ENCODE measurements at places on chromosomes 2 and 18.

DNA sequence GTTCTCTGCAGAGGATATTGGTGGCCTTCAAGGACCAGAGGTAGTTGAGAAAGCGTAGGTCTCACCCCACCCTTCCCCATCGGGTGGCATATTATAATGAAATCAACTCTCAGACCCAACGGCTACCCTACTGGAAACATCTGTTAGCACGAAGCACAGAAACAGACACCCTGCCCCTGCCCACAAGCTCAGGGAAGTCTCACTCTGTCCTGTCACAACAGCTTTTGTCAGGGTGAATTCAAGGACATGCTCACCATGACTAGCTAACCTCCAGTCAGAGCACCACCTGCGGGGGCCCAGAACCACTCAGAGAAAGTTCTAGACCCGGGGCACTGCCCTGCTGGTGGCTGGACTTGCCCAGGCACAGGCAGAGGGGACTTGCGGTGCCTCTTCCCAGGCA is 3.5 kb upstream of the B3GNT7 start:
- DNase-seq, result no peak

DNA sequence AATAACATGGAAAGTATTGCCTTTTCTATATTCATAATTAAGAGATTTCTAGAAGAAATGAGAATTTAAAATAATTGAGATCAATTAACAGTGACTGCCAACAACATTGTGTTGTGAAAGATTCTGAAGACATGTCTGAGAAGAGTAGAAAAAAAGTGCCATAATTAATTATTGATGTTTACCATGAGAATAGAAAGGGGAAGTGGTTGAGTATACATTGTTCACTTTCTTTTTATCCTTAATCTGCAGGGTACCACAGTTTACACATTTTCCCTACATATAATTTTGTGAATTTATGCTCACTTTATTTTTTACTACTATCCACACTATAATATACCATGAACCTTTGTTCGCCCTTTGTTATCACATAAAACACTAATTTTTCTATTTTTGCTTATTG is 47.1 kb upstream of the UBE2E3 start:
- DNase-seq, result no peak

DNA sequence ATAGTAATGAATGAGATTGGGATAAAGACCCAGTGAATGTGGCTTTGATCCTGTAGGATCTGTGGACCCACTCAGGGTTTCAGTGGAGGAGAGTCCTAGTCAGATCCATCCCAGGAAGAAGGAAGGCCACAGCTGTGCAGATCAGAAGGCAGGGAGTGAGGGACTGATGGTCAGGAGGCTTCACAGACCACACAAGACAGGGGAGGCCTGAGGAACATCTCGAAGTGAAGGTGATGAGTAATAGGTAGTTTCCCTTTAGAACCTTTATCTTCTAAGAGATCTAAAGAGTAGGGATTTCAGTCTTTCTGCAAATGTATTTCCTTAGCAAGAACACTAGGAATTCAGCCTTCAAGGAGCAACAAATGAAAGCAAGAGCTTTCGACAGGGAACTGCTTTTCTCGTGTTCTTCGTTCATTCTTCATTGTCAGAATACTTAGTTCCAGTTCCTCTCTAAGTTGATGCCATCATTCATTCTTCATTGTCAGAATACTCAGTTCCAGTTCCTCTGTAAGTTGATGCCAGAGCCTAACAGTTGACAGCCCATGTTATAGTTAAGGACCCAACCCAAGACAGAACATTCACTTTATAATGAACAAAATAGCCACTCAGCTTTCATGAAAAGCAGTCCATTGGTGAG is 150.2 kb upstream of the EPAS1 start:
- DNase-seq, result no peak

GRCh38 chr2:75577280-75577679 is 16.5 kb upstream of the EVA1A start:
- no peak for DNase-seq

DNA sequence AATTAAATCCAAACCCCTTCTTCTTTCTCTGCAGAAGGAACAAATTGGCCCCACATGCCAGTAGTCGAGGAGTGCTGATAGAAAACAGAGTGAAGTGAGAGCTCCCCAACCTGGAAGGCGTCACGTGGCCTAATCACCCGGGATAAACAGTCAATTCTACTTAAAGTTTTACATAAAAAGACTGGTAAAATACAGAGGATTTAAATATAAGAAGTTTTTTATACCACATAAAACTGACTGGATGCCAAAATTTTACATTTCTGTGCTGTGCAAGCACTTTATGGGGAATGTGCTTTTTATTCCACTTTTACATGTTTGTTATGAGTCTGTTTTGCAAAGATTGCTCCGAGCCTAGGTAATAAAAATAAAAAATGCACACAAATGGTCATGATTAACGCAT is 1586.8 kb upstream of the ACVR2A start:
- no peak for DNase-seq

DNA sequence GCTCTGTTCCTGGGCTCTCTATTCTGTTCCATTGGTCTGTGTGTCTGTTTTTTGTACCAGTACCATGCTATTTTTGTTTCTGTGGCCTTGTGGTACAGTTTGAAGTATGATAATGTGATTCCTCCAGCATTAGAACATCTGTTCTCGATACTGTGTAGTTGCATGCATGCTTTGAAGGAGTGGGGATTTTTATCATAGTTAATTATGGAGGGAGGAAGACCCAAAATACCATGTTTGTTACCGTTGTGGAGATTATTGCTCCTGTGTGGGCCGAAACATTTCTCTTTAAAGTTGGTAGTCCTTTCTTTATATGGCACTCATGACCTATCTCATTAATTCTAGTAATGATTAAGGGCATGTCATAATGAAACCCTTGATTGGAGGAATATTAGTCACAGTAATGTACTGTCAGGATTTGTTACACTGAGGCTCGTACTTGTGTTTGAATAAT is 87.6 kb downstream of the TTC27 start:
- DNase-seq, result no peak

DNA sequence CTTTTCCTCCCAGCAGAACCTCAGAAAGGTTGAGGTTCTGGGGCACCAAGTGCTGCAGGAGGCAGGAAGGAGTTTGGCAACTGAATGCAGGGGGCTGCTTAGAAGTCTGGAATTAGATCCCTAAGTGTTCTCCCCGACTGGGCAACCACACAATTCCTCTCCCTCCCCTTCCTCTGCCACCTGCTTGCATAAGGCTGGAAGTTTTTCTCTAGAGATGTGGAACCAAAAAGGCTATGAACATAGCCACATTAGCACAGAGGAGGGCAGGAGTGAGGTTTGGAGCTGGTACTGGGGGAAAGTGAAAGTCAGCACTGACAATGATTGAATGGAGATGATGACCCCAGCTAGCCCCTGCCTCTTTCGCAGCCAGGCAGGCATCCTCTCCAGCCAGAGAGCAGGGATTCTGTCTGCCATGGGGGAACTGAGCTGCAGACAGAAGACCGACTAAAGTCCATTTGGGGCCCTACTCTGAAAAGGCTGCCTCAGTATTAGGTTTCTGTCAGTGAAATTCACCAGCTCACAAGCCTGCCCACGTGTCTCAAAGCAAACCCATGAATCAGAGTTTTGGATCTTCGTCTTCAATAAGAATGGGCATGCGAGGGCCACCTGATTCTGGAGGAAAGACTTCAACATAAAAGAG is 87.9 kb upstream of the ITGA6 start:
- DNase-seq, result no peak

GRCh38 chr2:152466980-152467676 is 132.2 kb downstream of the FMNL2 start:
- DNase-seq, result peak; percentile 43

DNA sequence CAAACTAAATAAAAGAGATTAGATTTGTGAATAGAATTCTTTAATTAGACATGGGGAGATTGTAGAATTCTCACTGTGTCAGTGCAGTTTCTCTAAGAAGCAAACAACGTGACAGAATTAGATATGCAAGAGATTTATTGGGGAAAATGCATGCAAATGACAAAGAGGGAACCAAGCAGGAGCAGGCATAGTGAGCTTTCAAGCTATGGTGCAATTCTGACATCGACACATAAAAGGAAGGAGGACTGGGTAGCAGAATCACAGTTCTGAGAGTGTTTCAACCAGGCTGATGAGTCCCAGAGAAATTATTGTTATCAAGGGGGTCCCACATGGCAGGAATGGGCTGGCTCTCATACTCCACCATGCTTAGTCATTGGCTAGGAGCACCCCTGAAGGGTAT is 338.4 kb downstream of the FIGN start:
- DNase-seq, result no peak

- no peak for DNase-seq
These were observed 53.7 kb downstream of the ADD2 start for GRCh38 chr2:70714141-70714905.

- DNase-seq, result no peak
These were observed 46.6 kb upstream of the EHBP1 start for GRCh38 chr2:62658891-62659290.
